NCI-H187 treated with DMSO at 0.1 percent for 48 hours (cell line): ENCODE measurements at places on chromosomes 7 and 10.

GRCh38 chr10:79079490-79080355 is 11.0 kb downstream of the ZMIZ1 start:
- no peak for DNase-seq

DNA sequence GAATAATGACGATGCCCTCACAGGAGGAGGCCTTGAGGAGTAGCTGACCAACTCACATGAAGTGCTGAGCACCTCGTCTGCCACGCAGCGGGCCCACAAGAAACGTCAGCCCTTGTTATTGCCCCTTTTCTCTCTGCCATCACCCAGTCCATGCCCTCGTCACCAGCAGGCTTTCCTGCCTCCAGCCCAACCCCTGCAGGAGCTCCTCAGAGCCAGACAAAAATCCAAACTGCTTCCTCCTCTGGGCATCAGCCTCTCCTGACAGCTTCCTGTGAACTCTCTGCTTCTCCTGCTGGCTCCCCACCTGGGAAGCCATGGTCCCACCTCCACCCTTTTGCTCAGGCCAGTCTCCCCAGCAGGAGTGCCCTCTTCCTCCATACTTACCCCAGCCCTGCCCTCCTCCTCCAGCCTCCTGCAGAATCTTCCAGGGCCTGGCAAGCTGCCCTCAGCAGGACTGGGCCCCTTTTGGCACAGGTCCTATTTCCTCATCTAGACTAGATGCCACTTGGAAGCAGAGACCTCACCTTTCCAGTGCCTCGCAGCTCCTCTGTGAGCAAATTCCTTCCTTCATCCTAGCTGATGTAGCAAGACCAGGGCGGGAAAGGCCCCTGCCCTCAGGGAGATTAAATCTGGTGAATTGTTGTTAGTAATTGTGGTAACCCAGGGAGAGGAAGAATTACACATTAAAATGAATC is 115.1 kb downstream of the C10orf105 start:
- no peak for DNase-seq

GRCh38 chr7:1193593-1194424 is 33.8 kb upstream of the ZFAND2A start:
- DNase-seq = no peak

DNA sequence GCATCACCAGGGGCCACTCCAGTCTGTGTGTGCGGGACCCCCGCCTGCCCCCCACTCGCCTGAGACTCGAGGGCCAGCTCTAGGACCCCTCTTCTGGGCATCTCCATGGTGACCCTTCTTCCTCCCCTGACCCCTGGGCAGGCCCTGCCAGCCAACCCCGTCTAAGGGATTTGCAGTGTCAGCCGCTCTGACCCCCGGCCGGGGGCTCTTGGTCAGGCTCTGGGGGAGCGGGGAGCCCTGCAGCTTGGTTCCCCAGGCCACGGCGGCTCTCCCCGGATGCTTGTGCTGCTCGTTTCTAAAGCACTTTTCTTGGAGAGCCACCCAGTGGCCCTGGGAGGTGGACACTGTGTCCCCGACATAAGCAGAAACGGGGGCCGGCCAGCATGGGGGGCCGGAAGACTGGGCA is 5.3 kb downstream of the TTYH3 start:
- DNase-seq = no peak

DNA sequence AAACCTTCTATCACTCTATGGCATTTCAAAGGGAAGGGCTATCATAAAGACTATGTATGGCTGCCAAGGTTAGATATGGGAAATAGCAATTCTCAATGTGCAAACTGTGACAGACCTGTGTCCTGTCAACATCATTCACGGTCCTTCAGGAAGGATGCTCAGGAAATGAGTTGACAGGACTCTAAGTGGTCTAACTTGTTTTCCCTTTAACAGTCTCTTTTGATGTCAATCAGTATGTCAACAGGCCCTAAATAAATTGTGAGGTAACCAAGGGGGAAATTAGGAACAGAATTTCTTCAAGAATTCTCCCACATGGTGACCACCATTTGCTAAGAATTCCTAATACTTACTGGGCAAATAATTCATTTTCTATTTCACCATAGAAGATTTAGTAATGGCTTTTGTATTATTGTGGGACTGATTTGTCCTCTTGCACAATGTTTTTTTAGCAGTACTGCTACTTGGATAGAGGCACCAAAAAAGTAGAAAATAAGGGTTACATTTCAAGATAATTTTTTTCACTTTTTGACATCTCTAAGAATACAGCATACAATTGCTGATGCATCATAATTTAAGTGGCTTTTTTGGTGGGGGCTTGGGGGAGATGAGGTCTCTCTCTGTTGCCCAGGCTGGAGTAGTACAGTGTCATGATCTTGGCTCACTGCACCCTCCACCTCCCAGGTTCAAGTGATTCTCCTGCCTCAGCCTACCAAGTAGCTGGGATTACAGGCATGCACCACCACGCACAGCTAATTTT is 275.8 kb downstream of the CACNA2D1 start:
- DNase-seq = no peak

DNA sequence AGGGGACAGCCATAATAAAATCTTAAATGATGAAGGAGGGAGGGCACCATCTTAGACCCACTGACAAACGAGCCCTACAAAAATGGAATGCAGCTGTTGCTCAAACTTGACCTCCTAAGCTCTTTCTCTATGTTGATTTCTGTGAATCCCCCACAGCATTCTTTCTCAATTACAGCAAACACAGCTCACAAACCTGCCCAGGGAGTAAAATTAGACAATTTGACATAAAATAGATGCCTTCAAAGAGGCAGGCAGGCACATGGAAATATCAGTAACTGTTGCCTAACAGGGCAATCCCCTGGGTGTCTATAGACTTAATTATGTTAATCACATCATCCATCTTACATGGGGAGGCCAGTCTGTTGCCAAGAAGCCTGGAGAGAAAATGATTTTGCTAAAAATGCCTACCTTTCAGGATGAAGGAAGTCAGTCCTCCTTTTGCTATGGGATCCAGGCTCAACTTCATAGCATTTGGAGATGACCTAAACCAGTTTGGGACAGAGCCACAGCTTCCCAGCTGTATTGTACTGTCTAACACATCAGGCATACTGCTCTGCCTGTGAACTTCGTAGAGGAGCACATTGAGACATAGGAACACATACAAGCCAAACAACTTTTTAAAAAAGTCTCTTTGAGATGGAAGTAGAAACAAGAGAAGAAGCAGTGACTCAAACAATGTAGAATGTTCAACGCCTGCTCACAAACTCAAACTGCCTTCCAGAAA is 1177.4 kb downstream of the SORCS1 start:
- no peak for DNase-seq

GRCh38 chr7:134473861-134474291 is 15.0 kb upstream of the AKR1B1 start:
- no peak for DNase-seq

DNA sequence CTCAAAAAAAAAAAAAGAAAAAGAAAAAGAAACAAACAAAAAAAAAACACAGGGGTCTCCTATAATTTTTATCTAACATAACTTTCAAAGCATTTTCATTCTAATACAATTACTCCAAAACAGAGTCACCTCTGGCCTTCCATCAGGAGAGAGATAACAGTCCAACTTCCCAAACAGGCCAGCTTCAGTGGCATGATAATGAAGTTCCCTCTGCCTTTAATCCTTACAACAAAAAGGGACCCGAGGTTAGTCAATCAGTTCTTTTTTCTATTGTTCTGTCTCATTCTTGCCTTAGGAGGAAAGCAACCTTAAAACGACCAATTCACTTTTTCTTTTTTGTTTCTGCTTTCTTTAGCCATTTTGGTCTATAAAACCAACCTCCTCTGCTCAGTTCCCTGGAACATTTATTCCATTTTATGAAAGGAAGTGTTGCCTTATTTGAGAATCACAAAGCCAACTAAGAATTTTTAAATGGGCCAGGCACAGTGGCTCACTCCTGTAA is 16.5 kb upstream of the FXYD4 start:
- DNase-seq = no peak

- DNase-seq = no peak
Observed at GRCh38 chr7:45102785-45103712, 8.4 kb downstream of the TBRG4 start.

DNA sequence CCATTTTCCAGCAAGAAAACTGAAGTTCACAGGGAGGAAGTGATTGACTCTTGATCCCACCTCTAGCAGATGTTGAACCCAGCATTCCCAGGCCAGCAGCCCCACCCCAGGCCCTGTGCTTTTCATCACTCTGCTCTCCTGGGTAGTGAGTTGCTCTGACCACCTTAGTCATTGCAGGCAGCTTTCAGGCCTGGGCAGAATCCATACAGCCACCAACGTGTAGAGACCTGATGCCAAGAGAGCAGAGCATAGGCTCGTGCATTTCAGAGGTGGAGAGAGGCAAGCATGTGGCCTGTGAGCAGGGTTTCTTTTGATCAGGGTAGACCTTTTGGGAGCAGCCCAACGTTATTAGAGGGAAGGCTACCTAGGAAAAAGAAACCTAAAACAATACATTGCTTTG is 334.6 kb downstream of the PTEN start:
- no peak for DNase-seq

GRCh38 chr7:24325708-24326107 is 41.7 kb downstream of the NPY start:
- no peak for DNase-seq

DNA sequence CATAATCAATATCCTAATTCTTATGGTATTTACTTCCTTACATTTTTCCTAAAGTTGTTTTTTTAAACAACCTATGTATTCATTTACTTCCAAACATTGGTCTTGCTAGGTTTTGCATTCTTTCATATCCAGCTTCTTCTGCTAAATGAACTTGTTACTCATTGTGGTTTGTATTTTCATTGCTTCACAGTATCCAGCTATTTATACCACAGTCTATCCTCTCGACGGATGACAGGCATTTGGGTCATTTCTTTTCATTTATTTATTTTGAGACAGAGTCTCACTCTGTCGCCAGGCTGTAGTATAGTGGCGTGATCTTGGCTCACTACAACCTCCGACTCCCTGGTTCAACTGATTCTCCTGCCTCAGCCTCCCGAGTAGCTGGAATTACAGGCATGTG is 66.8 kb downstream of the CCDC6 start:
- no peak for DNase-seq

GRCh38 chr10:71622616-71623015 is 97.0 kb downstream of the C10orf105 start:
- no peak for DNase-seq

DNA sequence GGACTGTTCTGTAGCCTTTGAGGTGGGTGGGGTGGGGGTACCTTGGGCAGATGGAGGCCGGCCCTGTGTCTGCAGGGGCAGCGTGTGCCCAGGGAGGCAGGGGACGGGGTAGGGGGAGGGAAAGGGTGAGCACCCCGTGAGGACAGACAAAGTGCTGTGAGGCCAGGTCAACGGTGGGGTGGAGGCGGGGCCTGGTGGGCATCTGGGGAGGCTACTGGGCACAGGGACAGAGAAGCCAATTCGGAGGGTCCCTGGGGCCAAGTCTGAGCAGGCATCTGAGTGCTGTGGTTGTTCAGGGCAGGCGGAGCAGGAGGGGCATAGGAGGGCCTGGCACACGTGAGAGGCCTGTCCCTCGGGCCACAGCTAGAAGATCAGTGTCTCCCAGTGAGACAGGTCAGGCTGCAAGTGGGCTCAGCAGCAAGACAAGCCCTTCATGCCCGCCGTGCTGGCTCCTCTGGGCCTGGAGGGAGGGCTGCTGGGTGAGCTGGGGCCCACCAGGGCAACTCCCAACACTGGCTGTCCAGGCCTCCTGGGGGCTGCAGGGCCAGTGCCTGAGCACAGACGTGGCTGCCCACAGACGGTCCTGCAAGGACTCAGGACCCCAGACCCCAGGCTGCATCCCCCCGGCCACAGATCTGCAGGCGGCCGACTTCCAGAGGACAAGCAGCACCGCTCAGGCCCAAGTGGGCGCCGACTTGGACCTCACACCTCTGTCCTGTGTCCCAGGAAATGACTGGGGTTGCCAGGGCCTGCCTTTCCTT is 26.4 kb upstream of the KNDC1 start:
- DNase-seq = no peak

GRCh38 chr7:73387221-73387828 is 46.3 kb upstream of the FZD9 start:
- DNase-seq = no peak

- no peak for DNase-seq
Observed at GRCh38 chr7:98841179-98841997, 28.4 kb downstream of the TMEM130 start.

DNA sequence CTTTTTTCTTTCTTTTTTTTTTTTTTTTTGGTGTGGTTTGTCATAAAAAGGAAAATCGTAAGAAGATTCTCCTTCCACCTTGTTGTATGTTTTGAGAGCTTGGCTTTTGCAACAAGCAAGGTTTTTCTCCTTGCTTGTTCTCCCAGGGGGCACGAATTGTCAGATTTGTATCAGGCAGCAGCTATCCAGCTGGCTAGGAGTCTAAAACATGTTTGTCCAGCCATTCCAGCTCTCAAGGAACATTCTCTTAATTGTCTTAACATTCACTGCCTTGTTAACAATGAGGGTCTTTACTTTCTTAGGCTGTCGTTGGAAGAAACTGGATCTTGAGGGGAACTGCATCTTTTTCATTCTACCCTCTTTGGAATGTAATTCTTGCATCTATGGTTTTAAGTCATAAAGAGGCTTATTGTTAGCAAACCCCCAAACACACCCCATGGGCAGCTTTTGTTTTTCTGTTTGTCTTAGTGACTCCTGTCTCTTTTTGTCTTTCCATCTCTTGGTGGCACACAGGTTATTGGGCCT is 14.6 kb downstream of the SHTN1 start:
- DNase-seq = no peak

DNA sequence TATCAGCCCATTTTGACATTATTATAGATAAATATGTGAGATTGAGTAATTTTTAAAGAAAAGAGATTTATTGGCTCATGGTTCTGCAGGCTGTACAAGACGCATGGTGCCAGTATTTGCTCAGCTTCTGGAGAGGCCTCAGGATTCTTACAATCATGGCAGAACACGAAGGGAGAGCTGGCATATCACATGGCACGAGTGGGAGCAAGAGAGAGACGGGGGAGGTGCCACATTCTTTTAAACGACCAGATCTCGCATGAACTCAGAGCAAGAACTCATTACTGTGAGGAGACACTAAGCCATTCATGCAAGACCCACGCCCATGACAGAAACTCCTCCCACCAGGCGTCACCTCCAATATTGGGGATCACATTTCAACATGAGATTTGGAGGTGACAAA is 40.1 kb upstream of the ZNF488 start:
- no peak for DNase-seq

GRCh38 chr7:6181136-6181535 is 91.3 kb downstream of the CYTH3 start:
- no peak for DNase-seq

- DNase-seq = no peak
Observed at GRCh38 chr10:15585303-15585715, 134.4 kb downstream of the ITGA8 start.

- DNase-seq = no peak
Observed at GRCh38 chr10:61108915-61109314, 164.9 kb upstream of the RHOBTB1 start.

GRCh38 chr10:12941966-12942365 is 59.5 kb downstream of the CCDC3 start:
- DNase-seq = no peak

DNA sequence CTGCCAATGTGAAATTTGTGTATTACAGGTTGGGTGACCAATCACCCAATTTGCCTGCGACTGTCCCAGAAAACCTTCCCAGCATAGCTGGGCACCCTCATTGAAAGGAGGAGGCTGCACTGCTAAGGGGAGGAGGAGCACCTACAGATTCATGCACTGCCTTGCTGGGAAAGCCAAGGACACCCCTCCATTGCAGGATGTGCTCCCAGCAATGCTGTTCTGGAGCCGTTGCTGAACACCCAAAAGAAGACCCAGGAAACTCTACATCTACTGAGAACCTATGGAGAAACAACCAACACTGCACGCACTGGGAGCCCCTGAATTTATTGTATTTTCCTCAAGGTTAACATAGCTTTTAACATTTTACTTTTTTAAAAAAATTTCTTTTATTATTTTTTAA is 238.2 kb upstream of the GRB10 start:
- no peak for DNase-seq

GRCh38 chr7:68470836-68471435 is 1127.3 kb upstream of the AUTS2 start:
- DNase-seq = no peak
